Myocyte (in vitro differentiated cells): ENCODE measurements at places on chromosomes 1 and 21.

DNA sequence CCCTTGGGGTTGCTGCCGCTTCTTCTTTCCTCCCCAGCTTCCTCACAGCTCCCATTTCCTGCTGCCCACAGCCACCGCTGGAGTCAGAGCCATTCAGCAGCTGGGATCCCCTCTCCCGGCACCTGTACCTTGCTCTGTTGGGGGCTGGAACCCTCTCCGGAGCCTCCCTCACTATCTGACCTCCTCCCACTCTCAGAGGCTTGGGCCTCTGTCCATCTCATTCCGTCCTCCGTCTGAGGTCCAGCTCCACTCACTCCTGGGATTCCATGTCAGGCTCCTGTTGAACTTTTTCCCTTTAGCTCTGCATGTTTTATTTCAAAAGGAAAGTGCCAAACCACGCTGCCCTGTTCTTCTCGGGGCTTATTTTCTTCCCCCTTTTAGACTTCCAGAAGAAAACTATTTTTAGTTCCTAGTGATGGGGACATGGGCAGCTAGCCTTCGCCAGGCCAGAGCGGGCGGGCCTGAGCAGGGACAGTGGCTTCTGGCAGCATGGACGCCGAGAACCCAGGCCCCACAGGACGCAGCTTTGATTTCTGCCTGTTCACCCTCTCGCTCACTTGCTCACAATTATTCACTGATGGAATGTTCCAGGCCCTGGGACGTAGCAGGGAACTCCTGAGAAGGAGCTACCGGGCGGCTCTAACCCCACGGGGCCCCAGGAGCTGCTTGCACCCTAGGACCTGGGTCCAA lies 79.2 kb downstream of the ARHGEF10L start:
- peak; percentile 41 for DNase-seq

DNA sequence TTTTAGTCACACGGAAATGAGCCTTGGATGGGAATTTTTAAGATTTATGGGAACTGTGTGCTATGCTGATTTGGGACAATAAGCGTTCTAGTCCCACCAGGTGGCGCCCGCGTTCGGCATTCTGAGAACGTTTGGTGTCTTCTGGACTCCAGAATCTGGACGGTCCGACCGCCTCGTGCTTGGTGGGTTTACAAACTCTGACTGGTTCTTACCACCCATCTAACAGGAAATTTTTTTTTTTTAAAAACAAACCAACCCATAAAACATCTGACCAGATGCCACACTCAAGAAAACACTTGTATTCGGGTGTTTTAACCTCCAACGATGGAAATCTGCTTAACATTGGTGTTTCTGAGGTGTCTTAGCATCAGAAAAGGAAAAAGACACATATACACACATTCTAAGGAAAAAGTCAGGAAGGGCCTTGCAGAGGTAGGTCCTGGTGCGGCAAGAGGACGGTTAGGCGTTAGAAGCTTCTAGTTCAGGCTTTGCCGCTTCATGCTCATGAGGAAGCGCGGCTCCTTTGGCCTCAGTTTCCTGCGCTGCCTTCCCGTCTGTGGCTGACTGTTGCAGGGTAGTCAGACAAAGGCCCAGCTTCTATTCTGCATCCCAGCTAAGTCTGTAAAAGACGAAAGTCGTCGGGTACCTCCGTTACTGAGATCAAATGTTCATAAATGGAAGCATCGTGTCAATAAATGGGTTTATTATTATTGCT lies 814 bp upstream of the DYRK3 start:
- DNase-seq, result peak; percentile 96

- DNase-seq, result no peak
Observed at GRCh38 chr1:36818771-36819170, 215.5 kb downstream of the GRIK3 start.

- no peak for DNase-seq
Observed at GRCh38 chr1:167104256-167104633, 10.4 kb downstream of the STYXL2 start.

DNA sequence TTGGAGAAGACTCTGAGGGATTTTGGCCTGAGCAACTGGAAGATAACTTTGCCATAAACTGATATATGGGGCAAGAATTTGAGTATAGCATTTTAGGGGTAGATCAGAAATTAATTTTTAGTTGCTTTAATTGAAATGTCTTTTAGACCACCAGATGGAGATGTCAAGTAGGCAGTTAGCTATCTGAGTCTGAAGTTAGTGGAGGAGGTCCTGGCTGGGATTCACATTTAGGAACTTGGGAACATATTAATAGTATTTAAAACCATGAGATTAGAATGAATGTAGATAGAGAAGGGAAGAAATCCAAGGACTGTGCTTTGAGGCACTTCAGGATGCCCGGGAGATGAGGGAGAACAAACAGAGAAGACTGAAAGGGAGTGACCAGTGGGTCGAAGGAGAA lies 32.6 kb downstream of the SLC44A3 start:
- peak; percentile 35 for DNase-seq
